ENCODE measurements at places on chromosomes 12 and 14.
A peak's percentile ranks its signal among the peaks of the same experiment; 100 is the strongest.

DNA sequence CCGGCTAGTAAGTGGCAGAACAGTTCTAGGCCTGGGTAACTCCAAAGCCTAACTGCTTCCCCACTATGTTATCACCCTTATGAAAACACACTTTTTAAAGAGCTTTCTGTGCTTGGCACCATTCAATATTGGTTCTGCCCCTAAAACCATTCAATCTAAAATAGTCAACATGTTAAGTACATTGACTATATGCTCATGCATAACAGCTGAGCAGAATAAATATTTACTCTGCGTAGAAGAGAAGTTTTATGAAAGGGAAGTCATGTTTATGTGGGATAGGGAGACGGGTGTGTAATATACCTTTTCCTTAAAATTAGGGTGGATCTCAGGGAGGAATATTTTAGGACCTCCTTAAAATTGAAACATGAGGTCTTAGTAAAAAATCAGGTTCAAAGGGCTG is 80.5 kb downstream of the SAMD4A start:
- no peak overlapping the region for H3K4me3 ChIP-seq
- DNase-seq, result no peak
- peaks cover 77% of the 10 kb centered on the region for H3K4me1 ChIP-seq
- no peaks in the 10 kb centered on the region for H3K27me3 ChIP-seq
- H3K27ac ChIP-seq, result peak overlapping the region; percentile 90

DNA sequence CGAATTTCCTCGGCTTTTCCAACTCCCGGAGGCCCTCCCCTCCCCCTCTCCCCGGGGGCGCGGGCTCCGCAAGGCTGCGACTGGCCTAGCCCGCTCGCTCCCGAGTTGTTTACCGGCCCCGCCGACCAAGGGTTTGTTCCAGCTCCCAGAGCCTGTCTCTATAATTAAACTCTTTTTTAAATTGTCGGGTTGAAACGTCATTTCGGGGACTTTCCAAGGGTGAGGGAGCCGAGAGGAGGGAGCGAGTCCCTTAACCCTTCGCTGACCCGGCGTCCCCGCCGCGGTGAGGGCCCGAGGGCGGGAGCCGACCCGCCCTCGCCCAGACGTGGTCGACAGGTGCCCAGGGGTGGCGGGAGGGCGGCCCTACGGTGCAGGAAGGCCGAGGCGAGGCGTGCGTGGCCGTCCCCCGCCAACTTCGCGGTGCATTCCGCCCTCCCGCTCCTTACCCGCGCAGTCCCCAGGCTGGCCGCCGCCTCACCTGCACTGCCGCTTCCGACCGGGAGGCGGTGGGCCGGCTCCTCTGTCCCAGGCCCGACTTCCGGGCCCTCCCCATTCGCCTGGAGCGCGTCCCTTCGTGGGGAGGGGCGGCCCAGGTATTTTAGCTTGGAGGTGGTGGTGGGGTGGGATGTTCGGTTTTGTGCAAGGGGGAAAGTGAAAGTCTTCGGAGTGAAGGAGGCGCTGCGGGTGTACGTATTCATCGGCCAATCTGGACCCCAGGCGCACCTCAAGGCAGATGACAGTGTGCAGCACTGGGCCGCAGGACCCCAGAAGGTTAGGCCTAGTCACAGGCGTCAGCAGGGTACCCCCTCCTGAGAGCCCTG is 2.9 kb upstream of the ZFP36L1 start:
- no peak for DNase-seq
- H3K4me3 ChIP-seq, result peak overlapping the region; percentile 96
- peaks cover 10% of the 10 kb centered on the region for H3K4me1 ChIP-seq
- peak overlapping the region; percentile 99 for H3K27ac ChIP-seq
- H3K27me3 ChIP-seq, result no peaks in the 10 kb centered on the region
- H3K36me3 ChIP-seq, result no peaks in the 10 kb centered on the region

- H3K4me1 ChIP-seq, result no peaks in the 10 kb centered on the region
- no peak overlapping the region for H3K27ac ChIP-seq
- H3K27me3 ChIP-seq, result no peaks in the 10 kb centered on the region
- H3K4me3 ChIP-seq, result no peak overlapping the region
These were observed 544.4 kb upstream of the TMEM132C start for GRCh38 chr12:127722611-127723010.

DNA sequence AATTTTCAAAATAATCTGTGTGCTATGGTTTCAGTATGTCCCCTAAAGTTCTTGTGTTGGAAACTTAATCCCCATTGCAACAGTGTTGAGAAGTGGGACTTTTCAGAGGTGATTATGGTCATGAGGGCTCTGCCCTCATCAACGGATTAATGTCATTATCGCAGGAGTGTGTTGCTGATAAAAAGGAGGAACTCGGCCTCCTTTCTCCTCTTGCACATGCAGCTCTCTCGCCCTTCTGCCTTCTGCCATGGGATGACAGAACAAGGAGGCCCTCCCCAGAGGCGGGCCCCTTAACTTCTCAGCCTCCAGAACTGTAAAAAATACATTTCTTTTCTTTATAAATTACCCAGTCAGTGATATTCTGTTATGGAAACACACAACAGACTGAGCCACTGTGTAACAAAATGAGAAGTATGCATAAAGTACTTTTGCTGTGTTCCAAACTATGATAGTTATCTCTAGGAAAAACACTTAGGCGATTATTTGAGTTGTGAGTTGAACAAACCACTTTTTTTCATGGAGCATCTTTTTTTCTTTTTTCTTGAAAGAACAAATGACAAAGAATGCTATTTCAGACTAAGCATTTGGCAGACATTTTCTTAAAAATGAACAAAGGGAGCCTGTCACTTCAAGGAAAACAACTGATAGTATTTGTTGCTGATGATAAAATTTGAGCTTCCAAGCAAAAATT is 134.8 kb upstream of the FUT8 start:
- DNase-seq, result no peak
- no peaks in the 10 kb centered on the region for H3K36me3 ChIP-seq
- H3K27ac ChIP-seq, result no peak overlapping the region
- no peaks in the 10 kb centered on the region for H3K4me1 ChIP-seq
- H3K27me3 ChIP-seq, result no peaks in the 10 kb centered on the region
- H3K4me3 ChIP-seq, result no peak overlapping the region

- no peaks in the 10 kb centered on the region for H3K27me3 ChIP-seq
- no peak for DNase-seq
- no peak overlapping the region for H3K4me3 ChIP-seq
- peaks cover 4% of the 10 kb centered on the region for H3K4me1 ChIP-seq
- H3K36me3 ChIP-seq, result no peaks in the 10 kb centered on the region
These were observed 1.9 kb upstream of the SLCO1A2 start for GRCh38 chr12:21336656-21337055.

DNA sequence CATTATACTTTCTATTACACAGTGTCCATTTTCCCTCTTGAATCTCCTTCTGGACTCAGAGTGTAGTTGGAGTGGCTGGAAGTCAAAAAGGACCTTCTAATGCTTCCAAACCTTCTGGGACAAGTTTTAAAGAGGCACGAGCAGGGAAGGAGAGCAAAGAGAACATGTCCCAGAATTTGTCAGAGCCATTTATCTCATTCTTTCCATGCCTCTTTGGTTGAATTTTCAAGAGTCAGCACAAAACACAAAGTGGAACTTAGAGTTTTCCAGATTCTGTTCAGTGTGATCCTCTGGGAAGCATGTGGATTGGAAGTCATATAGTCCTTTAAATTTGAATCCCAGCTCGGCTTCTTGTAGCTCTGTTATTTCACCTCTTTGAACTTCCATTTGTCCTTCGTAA is 138.2 kb upstream of the PWP1 start:
- H3K36me3 ChIP-seq, result no peaks in the 10 kb centered on the region
- no peak overlapping the region for H3K4me3 ChIP-seq
- H3K27ac ChIP-seq, result no peak overlapping the region
- no peaks in the 10 kb centered on the region for H3K4me1 ChIP-seq

DNA sequence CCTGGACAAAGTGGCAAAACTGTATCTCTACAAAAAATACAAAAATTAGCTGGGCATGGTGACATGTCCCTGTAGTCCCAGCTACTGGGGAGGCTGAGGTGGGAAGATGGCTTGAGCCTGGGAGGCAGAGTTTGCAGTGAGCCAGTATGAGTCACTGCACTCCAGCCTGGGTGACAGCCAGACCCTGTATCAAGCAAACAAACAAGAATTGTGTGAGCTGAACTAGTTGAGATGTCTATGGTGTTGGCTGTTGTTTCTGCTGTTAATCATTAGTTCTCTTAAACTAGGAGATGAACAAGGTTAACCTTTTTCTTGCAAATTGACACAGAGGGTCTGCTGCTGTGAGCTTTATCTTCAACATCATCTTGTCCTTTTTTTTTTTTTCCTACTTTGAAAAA is 23.6 kb downstream of the RASSF3 start:
- peak overlapping the region; percentile 78 for H3K27ac ChIP-seq
- peaks cover 4% of the 10 kb centered on the region for H3K36me3 ChIP-seq
- peaks cover 99% of the 10 kb centered on the region for H3K4me1 ChIP-seq
- DNase-seq, result no peak
- no peaks in the 10 kb centered on the region for H3K27me3 ChIP-seq

GRCh38 chr12:68358532-68359485 is 26.6 kb upstream of the MDM1 start:
- no peak overlapping the region for H3K27ac ChIP-seq
- no peaks in the 10 kb centered on the region for H3K4me1 ChIP-seq
- no peak overlapping the region for H3K4me3 ChIP-seq
- no peaks in the 10 kb centered on the region for H3K36me3 ChIP-seq
- peak; percentile 36 for DNase-seq

GRCh38 chr12:111759991-111760390 is 6.7 kb upstream of the ALDH2 start:
- no peaks in the 10 kb centered on the region for H3K36me3 ChIP-seq
- no peak overlapping the region for H3K4me3 ChIP-seq

- H3K27ac ChIP-seq, result peak overlapping the region; percentile 69
- peaks cover 15% of the 10 kb centered on the region for H3K4me1 ChIP-seq
- H3K4me3 ChIP-seq, result no peak overlapping the region
- H3K27me3 ChIP-seq, result no peaks in the 10 kb centered on the region
- DNase-seq, result no peak
These were observed 39.8 kb downstream of the BORCS5 start for GRCh38 chr12:12396694-12397093.

GRCh38 chr14:66115740-66116502 is 370.2 kb upstream of the CCDC196 start:
- H3K27ac ChIP-seq, result no peak overlapping the region
- H3K4me3 ChIP-seq, result no peak overlapping the region
- H3K4me1 ChIP-seq, result no peaks in the 10 kb centered on the region
- H3K27me3 ChIP-seq, result no peaks in the 10 kb centered on the region
- H3K36me3 ChIP-seq, result no peaks in the 10 kb centered on the region

DNA sequence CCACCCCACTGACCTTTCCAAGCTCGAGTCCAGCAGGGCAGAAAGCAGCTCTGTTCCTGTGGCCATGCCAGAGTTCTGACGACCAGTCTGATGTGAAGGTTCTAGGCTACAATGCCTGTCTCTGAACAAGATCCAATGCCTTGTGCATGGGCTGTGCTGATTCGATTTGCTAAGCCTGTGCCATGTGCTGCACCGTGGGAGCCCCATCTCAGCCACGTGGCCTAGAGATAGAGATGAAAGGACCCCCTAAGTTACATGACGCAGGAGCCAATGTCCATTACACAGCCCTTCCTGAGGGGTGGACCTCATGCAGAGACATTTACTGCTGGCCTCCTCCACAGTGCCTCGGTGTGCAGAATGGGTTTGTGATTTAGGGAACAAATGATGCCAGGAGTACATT is 256.0 kb downstream of the SLC15A4 start:
- H3K4me1 ChIP-seq, result no peaks in the 10 kb centered on the region
- H3K27me3 ChIP-seq, result no peaks in the 10 kb centered on the region
- H3K4me3 ChIP-seq, result no peak overlapping the region
- DNase-seq, result no peak
- H3K36me3 ChIP-seq, result no peaks in the 10 kb centered on the region
- no peak overlapping the region for H3K27ac ChIP-seq

DNA sequence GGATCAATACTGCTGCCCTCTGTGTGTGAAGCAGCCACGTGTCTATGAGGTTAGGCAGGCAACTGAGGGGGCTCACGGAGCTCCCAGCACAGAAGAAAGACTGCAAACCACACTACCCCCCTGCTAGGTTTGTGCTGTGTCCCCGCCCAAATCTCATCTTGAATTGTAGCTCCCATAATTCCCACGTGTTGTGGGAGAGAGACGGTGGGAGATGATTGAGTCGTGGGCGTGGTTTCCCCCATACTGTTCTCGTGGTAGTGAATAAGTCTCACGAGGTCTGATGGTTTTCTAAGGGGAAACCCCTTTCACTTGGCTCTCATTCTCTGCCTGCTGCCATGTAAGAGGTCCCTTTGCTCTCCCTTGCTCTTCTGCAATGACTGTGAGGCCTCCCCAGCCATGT is 68.6 kb downstream of the ACTN1 start:
- H3K4me1 ChIP-seq, result peaks cover 78% of the 10 kb centered on the region
- peak overlapping the region; percentile 41 for H3K27ac ChIP-seq
- H3K36me3 ChIP-seq, result peaks cover 56% of the 10 kb centered on the region
- no peak for DNase-seq
- H3K27me3 ChIP-seq, result no peaks in the 10 kb centered on the region
- H3K4me3 ChIP-seq, result no peak overlapping the region

GRCh38 chr14:66401449-66402095 is 84.6 kb upstream of the CCDC196 start:
- DNase-seq, result no peak
- H3K4me1 ChIP-seq, result peaks cover 3% of the 10 kb centered on the region
- no peak overlapping the region for H3K27ac ChIP-seq
- no peaks in the 10 kb centered on the region for H3K36me3 ChIP-seq

- H3K4me3 ChIP-seq, result peak overlapping the region; percentile 37
- peaks cover 3% of the 10 kb centered on the region for H3K4me1 ChIP-seq
- no peaks in the 10 kb centered on the region for H3K36me3 ChIP-seq
These were observed 3.9 kb upstream of the SMARCD1 start for GRCh38 chr12:50081096-50081808.

DNA sequence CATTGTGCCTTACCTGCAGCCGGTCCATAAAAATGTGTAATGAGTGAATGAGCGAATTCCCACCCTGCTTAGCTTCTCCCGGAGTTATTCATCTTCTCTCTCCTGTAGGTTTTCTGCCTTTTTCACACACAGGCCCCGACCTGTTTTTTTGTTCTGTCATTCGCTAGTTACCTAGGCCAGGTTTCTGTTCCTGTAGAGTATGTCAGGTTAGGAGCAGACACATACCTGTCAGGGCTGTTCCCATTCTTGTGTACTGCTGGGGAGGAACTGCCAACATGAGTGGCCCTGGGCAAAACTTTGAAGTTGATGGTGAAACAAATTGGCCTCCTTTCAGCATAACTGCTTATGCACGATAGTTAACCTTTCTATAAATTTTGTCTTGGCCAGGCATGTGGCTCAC is 140.1 kb downstream of the SYNE2 start:
- peaks cover 24% of the 10 kb centered on the region for H3K36me3 ChIP-seq
- H3K4me3 ChIP-seq, result no peak overlapping the region
- H3K27me3 ChIP-seq, result no peaks in the 10 kb centered on the region
- H3K27ac ChIP-seq, result no peak overlapping the region
- no peak for DNase-seq

DNA sequence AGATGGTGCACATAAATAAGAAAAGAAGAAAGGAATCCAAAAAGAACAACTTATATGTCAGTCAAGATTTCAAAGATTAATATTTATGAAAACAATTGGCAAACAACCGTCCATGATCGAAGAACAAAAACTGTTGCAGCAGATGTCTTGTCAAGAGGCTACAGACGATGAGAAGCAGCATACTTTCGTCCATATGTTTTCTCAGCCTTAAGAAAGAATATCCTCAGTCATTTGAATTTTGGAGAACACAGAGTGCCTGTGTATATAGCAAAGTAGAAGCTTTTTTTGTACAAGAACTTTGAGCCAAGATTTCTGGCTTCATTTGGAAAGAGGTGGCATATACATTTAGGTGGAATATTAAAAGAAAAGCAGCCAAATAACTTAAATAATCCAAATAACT is 297.2 kb downstream of the ITPR2 start:
- H3K27me3 ChIP-seq, result no peaks in the 10 kb centered on the region
- H3K4me3 ChIP-seq, result no peak overlapping the region
- no peak overlapping the region for H3K27ac ChIP-seq
- no peaks in the 10 kb centered on the region for H3K4me1 ChIP-seq
- no peak for DNase-seq

- no peak overlapping the region for H3K27ac ChIP-seq
- no peaks in the 10 kb centered on the region for H3K27me3 ChIP-seq
- no peaks in the 10 kb centered on the region for H3K4me1 ChIP-seq
- no peak for DNase-seq
- H3K4me3 ChIP-seq, result no peak overlapping the region
These were observed 8.3 kb downstream of the CDKL1 start for GRCh38 chr14:50388256-50388931.

Data from thoracic aorta (tissue), 2 donors.